ENCODE measurements at places on chromosomes 12 and 14.
A peak's percentile ranks its signal among the peaks of the same experiment; 100 is the strongest.

- DNase-seq: no peak
These were observed 7.9 kb downstream of the NOVA1 start for GRCh38 chr14:26589925-26590324.

DNA sequence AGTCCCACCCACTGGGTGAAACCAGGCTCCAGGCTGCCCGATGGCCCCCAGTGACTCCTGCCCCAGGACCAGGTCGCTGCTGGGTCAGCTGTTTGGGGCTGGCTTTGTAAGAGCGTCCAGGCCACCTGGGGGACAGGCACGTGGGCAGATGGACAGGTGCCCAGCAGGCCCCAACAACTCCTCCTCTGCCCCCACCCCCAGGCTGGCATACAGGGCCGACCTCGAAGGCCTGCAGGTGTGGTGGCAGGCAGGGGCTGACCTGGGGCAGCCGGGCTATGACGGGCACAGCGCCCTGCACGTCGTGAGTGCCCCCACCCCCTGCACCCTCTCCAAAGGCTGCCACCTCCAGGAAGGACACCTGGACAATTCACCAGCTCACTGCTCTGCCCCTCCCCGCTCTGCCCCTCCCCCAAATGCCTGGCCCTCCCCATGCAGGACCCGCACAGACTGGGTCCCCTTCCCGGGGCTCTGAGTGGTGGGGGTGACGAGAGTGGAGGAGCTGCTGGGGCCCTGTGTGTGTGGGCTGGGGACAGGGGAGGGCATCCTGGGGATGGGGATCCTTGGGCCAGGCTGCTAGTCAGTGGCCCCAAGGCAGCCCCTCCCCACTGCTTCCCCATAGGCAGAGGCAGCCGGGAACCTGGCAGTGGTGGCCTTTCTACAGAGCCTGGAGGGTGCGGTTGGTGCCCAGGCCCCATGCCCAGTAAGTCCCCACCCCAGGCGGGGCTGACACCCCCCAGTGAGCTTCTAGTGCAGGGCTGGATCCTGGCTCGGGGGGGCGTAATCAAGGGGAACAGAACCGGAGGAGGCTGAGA is 26.0 kb downstream of the ASPG start:
- no peak for DNase-seq

DNA sequence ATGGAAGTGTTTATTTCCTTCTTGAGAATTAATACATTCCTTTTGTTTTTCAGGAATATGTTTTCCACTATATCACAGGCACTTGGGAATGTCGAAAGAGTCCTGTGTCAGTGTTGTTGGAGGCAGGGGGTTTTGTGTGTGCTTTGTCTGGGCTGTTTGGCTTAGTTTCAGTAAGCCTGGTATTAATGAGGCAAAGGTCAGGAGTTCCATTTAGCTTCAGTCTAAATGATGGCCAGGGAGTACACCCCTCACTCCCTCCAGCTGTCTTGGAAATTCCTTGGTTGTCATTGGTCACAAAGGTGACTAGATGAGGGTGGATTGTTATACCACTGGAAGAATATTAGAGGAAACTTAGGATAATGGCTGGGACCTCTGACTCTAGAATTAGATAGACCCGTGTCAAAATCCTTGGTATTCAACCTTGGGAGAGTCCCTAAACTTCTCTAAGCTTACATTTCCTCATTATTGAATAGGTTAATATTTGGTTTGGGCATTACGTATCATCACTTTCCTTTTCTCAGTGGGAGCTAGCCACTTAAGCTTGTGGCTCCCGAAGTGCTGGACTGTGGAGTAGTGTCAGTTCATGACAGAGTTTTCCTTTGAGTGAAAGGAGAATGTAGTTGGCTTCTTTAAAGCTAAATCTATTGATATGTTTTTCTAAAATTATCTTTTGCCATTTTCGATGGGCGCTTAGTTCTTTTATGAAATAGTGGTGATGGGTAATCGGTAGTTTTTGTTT is 5.2 kb downstream of the FRS2 start:
- no peak for DNase-seq

- DNase-seq: no peak
These were observed 153.5 kb upstream of the HMGA2 start for GRCh38 chr12:65670775-65671174.

DNA sequence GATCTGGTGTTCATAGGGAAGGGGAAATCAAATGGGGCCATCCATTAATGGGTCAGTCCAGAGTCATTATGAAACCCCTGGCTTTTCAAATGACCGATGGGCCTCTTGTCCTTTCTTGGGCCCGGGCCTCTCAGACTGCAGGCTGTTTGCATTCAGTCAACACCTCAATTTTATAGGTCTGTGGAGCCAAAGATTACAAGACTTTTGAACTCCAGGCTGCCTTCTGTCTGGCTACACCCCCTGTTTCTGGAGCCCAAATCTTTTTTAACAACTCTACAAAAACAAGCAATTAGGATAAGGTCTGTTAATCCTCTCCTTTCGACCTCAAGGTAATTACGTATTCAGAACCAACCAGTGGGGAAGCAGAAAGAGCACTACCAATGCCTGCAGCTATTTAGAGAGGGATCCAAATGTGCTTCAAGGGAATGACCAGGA is 35.6 kb downstream of the DUSP6 start:
- no peak for DNase-seq

DNA sequence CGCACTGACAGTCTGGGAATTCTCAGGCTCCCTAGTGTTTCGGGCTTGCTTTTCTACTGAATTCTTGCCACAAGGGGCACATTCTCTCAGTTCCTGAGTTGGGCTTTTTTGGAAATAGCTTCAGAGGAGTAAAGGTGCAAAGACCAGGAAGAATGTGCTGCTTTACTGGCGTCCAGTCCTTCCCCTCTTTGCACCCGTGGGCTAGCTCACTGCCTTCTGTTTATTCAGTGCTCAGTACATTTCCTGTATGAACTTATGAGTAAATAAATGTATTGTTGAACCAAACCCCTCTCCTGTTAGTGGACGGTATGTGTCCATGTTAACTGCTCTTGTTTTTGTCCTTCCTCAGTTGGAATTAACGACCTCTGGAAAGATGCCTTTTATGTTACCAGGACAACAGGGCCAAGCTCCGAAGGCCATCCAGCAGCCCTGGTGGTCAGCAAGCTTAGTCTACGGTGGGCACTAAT is 24.0 kb downstream of the GSG1 start:
- no peak for DNase-seq

- no peak for DNase-seq
These were observed 19.9 kb downstream of the CALM1 start for GRCh38 chr14:90416720-90417119.

DNA sequence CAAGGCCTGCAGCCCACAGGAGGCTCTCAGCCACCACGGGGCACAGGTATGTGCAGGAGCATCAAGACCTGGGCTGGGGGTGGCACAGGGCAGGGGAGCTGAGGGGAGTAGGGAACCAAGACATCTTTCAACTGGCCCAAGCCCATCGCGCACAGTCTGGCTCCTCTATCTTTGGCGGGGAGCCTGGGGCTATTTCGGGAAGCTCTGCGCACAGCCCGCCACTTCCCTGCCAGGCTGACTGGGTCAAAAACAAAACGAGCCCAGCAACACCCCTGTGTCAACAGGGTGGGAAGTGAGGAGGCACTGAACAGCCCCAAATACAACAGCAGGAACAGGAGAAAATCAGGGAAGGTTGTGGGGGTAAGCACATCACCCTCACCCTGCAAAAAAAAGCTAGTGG is 83.9 kb downstream of the ARL6IP4 start:
- peak; percentile 64 for DNase-seq

GRCh38 chr14:77543240-77543551 is 44.6 kb upstream of the ISM2 start:
- DNase-seq: no peak

DNA sequence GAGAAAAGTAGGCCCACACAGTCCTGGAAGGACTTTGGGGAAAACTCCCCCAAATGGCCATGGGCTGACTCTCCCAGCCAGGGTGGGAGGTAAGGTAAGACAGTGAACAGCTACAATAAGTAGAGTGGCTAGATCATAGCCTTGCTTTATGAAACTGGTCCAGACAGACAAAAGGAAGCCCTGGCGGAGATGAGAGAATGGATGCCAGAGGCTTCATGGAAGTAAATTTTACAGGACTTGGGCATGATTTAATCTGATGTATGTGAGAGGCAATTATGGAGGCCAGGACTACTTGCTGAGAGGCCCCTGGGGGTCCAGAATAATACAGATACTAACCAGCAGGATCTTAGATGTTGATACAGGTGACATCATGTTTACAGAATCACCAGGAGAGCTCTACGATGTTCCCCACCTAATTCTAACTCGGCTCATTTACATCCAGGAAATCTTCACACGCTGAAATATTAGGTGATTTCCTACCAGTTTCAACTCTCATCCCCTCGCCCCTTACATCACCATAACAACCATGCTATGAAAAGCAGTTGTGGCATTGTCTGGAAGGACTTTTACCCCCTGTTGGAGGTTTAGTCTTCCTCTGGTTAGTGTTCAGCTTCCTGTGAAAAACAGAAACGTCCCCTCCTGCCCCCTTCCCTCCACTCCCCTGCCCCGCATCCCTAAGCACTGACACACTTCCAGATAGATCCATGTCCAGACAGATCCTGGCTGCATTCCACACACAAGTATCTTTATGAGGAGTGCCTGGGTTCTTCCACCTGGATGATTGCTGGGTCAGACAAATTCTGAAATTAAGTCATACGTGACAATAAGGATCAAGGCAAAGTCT is 39.5 kb upstream of the NT5DC3 start:
- DNase-seq: no peak

All from hippocampal formation (tissue), 2 donors.